CD4-positive, alpha-beta T cell treated with Interleukin-21 for 1 hour (primary cell): ENCODE measurements at places on chromosomes 5 and 9.
A peak's percentile ranks its signal among the peaks of the same experiment; 100 is the strongest.

DNA sequence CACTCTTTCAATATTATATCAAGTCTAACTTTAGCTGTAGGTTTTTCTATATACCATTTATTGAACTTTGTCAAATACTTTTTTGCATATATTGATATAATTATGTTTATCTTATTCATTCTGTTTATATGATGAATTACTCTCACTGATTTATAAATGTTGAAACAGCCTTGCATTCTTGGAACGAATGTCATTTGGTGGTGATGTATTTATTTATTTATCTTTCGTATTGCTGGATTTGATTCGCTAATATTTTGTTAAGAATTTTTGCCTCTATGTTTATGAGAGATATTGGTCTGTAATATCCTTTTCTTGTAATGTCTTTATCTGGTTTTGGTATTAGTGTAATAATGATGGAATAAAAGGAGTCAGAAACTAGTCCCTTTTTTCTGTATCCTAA is 563.9 kb downstream of the ANXA1 start:
- no peak for DNase-seq

GRCh38 chr5:77449277-77449676 is 42.8 kb downstream of the WDR41 start:
- no peak for DNase-seq

DNA sequence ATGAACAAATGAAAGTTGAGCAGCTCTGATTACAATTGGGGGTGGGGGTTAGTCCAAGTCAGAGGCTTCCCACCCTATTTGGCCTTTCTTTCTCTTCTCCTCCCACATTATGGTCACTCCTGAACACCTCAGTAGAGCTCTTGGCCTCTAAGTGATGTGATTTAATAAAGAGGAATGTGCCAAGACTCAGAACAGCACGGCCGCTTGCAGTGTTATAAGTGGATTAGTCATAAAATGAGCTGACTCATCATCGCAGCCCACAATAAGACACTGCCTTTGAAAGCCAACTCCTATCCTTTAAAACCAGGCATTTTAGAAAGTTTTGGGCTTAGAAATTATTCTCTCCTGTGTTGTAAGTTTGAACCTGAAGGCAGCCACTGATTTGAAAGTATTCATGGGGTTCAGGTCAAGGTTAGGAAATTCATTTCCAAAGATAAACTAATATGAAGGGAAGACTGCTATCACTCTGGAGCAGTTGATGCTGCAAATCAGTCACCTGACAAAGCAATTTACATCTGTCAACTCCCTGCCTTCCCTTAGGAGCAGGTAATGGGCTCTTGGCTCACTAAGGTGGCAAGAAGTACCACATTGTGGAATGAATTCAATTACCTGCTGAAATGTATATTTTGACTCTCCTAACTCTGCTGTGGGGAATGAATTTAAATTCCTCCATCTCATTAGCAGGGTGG is 283.6 kb upstream of the NMUR2 start:
- no peak for DNase-seq

GRCh38 chr9:88950341-88951154 is 40.7 kb upstream of the S1PR3 start:
- DNase-seq, result no peak

- DNase-seq, result no peak
Measured at GRCh38 chr9:117624106-117624505, 80.1 kb upstream of the TLR4 start.

DNA sequence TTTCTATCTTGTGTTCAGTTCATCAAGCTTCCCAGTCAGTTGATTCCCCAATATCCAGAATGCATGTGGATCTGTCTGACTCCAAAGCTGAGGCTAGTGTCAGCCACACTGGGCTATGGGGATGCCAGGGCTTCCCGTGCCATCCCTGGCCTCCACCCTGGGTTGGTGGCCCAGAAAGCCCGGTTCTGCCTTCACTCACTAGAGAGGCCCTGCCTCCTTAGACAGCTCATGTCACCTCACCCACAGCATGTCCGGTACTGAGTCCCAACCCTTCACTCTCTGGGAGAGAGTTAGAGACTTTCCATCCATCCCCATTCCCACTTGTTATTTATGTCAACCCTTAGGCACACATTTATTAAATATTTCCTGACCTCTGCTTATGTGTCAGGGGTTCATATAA is 119.5 kb upstream of the GPR151 start:
- no peak for DNase-seq

DNA sequence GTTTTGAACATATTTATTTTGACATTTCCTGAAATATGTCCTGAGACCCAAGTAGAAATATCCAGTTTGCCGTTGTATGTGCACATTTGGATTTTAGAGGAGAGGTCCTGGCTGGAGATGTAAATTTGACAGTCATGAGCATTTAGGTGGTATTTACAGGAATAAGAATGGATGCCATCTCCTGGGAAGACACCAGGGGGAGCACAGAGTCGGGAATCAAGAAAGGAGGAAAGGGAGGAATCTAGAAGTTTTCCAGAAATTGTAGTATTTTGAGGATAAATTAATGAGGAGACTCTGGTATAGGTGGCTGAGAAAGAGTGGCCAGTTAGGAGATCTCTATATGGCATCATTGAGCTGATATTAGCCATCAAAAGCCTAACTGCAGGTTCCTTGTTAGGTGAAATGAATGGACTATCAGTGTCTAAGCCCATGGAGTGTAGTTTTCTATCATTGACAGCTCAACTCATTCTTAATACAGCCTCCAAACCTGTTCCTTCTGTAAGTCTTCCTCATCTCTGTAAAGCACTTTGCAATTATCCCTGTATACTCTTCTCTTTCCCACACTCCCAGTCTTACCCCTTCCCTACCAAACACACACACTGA is 7.2 kb downstream of the GAPT start:
- DNase-seq, result no peak

DNA sequence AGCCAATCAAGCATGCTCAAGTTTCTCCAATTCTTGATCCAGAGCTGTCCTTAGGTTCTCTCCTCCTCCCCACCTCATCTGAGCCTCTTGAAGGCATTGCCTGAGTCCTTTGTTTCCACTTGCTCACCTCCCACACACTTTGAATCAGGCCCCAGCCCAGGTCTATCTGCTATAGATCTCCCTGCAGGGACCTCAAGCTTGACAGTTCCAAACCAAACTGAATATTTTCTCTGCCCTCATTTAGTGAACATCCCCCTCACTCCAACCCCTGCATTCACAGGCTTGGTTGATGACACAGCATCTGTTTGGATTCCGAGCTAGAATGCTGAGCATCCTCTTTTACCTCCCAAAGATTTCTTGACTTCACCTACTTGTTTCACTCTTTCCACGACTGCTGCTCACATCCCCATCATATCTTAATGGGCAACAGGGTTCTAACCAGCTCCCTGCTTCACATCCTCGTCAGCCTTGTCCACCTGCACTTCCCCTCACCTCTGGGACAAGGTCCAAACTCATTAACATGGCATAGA is 474.5 kb downstream of the ZSWIM6 start:
- DNase-seq, result no peak

DNA sequence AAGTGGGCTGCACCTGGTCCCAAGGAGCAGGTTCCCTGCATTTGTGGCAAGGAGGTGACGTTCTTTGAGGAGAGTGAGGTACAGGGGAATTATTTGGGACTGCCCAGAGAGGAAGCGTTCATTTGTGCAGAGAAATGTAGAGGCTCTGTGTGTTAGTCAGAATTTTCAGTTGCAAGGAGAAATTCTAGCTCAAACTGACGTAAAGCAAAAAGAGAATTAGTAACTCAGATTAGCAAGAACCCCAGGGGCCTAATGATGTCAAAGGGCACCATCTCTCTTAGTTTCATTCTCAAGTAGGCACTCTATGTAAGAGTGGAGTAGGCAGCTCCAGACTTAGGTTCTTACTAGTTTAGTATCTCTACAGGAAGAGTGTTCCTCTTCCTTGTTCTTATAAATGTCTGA is 2.4 kb upstream of the TXN start:
- no peak for DNase-seq

DNA sequence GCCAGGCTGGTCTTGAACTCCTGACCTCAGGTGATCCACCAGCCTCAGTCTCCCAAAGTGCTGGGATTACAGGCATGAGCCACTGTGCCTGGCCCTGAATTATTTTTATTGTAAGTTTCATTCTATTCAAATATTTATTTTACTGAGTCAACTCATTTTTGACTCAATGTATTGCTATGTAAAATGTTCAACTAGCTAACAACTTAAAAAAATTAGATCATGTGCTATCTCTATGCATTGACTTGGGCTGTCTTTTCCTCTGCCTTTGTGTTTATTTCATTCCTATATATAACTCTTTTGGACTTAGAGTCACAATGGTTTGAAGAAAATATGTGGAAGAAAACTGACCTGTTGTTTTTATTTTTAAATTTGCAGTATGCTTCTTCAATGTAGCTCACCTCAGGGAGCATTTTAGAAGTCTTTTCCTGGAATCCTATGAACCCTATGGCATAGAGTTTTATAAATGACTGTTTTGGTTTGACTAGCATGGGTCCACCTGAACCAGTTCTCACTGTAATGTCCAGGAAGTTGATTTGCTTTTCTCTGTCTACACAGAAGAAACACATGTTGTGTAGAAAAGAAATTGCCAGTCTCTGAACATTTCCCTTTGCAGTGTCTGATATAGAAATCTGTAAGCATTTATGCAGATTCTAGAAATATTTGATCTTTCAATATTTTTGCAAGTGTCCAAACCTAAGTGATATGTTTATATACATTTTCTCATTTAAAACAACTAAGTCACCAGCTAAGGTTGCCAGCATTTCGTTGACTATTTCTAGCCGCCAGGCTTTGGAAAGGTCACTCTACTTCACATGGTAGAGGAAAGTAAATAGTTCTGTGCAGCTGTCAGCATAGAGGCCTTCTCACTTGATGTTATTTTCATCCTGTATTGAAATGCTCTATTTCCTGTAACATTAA is 138.8 kb downstream of the PCSK1 start:
- no peak for DNase-seq

DNA sequence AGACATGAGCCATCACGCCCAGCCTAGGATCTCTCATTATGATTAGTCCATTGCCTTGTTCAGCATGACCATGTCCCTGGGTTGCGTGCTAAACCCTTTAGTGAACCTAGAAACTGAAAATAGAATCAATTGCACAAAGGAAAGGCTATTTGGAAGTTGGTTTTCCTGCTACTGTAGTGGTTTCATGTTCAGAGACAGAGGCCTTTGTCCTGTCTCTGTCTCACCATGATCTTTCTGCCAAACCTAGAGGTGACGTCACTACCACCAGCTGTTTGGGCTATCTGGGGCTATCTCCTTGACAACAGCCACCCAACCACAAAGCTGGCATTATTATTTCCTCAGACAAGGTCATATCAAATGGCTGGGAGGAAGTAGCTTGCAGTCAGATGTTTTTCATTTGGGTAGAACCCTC is 4.0 kb upstream of the CDK5RAP2 start:
- DNase-seq, result peak; percentile 60

DNA sequence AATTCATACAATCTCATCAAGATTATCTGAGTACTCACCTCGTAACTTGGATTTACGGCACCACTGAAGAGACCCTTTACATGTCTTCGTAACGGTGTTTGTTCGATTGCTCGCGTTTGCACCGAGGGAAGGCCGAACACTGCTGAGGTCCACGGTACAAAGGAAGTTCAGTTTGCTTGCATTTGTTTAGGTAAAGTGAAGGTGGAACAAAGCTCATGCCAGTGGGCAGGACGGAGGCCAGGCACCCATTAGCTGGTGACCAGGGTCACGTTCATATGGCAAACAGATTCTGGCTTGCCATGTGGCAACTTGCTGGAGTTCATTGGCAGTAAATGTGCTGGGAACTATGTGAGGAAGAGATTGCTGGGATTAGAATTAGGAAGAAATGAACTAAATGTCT is 164.8 kb downstream of the MACROH2A1 start:
- no peak for DNase-seq

GRCh38 chr9:130741831-130742449 is 48.4 kb downstream of the EXOSC2 start:
- no peak for DNase-seq

DNA sequence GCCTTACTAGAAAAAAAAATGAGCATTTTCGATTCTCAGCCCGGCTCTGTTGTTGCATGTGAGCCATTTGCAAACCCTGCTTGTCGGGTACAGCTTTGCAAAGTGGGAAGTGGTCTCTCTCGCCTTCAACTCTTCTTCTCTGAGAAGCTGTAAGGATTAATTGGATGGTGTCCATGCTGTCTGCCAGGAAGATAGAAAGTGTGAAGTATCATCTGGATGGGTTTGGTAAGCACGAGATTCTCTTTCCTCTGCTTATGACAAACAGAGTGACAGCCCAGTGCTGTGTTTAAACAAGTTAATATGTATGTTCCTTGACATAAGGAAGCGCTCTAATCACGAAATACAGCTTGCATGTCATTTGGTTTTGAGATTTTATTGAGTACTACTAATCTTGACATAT is 109.1 kb upstream of the SPATA31D4 start:
- DNase-seq, result no peak

- no peak for DNase-seq
Measured at GRCh38 chr5:94316916-94317838, 301.2 kb downstream of the KIAA0825 start.

DNA sequence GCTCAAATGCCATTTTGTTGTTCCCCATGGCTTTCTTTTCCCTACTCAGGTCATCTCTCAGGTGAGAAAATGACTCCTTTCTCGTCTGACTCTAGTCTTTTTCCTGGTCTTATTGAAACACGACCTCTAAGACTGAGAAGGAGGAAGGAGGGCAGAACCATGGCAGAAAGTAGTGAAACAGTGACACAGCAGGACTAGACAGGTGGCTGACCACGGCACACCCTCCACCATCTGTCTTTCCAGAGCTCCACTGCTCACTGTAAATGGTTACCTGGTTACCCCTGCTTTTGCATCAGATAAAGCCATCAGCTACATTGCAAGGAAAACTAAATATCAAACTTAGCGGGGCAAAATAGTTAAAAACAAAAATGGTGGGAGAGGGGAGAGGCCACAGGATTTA is 30.9 kb downstream of the NR4A3 start:
- no peak for DNase-seq

- DNase-seq, result no peak
Measured at GRCh38 chr9:93509084-93509483, 55.7 kb upstream of the FAM120AOS start.

DNA sequence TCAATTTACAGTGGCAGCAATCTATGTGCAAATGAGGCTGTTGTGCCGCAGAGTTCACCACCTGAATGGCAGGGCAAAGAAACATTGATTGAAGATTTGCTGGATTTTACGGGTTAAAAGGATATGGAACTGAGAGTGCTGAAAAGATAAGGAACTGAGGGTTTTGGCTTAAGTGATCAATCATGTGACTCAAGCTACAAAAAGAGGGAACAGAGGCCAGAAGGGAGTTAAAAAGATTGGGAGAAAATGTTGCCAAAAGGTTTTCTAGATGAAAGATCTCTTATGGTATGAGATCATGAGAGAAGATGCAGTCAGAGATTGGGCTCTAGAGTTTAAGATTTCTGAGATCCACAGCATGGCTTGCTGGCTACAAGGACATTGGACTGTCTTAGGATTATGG is 7.9 kb upstream of the RIMOC1 start:
- DNase-seq, result no peak

DNA sequence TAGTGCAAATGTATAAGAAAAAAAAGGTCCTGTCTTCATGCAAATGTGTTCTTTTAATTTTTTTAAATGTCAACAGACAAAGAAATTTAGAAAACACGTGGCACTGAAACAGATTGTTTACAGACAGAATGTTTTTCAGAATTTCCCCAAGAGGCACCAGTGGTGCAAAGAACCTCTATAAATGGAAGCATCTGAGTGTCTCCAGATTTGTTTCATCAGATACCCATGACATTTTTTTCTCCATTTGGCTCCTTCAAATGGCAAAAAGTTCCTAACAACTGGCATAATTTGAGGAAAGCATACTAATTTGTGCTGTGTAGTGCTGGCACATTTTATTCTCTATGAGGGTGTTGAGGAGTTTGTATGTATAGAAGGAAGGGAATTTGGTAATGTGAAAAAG is 15.0 kb downstream of the CCDC192 start:
- no peak for DNase-seq
